ENCODE measurements at places on chromosomes 2 and 18. TPM values are rescaled to one million over a fixed set of nuclear protein-coding genes. Genes with fewer than 3 reads are reported as not detected.

TSPYL6 gene
- not detected for total RNA-seq

SULT1C3 gene
- not detected for total RNA-seq

SPATA3 gene
- total RNA-seq, result not detected

FLACC1 gene
- 2.5 TPM for total RNA-seq

Data from activated CD4-positive, alpha-beta T cell treated with anti-CD3 and anti-CD28 coated beads, Interleukin-2, amount 10 ng/mL, durations not matched to agents 7 days and 5 days (primary cell).